ENCODE measurements at places on chromosomes 16 and 17.

DNA sequence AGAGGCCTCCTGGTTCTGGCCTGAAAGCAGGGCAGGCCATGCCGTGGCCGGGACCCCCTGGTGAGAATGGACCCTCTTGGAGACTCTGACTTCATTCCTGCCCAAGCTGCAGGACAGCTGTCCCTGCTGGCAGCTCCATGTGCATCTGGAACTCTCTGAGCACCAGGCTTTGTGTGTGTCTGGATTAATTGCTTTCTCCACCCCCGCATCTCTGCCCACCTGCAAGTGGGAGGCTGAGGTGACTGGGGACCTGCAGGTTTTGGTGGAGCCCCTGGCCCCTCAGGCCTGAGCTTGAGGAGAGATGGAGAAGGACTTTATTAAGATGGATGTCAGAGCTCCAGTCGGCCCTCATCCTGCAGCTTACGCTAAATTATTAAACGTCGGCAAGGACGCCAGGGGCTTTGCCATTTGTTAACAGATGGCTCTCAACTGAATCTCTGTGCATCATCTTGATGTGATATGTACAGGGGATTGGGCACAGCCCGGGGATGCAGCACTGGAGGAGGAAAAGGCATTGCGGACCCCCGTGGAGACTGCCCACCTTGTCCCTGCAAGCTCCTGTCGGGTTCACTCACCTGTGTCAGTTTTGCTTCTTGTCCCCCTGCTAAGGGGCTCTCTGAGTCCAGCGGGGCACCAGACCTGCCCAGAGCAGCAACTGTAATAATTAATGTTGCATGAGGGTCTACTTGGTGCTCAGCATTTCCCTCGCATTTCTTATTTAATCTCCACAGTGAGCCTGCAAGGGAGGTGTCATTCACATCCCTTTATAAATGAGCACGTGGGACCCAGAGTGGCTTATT is 154.1 kb upstream of the RPL38 start:
- DNase-seq, result no peak

DNA sequence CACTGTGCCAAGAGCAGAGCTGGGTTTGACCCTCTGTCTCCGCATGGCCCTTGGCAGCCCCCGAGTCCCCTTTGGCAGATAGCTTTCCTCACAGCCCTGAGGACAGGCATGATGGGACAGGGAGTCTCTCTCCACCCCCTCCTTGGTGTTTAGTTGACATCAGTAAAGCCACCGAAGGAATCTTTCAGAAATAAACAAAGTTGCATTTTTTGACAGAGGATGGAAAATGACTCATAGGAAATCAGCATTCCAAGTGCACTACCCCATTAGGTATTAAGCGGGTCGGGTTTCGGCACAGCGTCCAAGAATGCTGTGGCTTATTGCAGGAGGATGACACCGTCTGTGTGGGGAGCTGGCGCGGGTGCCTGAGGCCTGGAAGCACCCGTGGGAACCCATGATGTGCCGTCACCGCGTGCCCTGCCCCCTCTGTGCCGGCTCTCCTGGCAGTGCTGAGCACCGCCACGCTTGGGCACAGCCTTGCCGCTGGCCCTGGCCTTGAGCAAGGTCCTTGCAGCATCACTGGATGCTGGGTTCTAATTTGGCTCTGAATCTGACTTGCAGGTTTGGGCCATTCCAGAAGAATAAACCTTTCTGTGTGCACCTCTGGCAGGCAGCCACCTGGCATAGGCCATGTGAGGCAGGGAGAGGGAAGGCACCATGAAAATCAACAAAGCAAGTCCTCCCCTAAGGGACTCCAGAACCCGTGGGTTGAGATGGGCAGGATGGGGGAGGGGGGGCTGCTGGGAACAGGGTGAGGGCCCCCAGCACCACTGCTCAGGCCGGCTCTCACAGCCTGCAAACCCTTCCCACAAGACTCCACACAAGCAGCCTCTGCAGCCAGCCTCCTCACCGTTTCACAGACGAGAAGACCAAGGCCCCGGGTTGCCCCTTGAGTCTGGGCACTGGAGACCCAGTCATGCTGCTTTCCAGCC is 50.5 kb upstream of the ZNF469 start:
- DNase-seq, result no peak

DNA sequence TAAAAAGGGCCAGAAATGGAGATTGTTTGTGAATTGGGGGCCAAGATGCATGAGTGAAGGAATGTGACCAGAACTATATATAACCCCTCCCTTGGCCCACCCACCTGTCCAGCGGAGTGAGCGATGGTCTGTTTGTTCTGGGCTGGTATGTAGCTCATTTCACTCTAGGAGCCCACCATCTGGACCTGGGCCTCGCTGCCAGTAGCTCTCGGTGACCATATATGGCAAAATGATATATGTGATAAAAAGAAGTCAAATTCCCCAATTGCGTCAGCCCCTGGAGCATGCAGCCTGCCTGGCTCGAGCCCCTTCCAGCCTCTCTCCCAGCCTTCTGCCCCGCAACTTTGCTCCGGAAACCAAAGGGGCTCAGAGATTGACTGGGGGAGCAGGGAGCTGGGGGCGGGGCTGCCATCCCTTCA is 47.3 kb downstream of the CCDC42 start:
- no peak for DNase-seq

DNA sequence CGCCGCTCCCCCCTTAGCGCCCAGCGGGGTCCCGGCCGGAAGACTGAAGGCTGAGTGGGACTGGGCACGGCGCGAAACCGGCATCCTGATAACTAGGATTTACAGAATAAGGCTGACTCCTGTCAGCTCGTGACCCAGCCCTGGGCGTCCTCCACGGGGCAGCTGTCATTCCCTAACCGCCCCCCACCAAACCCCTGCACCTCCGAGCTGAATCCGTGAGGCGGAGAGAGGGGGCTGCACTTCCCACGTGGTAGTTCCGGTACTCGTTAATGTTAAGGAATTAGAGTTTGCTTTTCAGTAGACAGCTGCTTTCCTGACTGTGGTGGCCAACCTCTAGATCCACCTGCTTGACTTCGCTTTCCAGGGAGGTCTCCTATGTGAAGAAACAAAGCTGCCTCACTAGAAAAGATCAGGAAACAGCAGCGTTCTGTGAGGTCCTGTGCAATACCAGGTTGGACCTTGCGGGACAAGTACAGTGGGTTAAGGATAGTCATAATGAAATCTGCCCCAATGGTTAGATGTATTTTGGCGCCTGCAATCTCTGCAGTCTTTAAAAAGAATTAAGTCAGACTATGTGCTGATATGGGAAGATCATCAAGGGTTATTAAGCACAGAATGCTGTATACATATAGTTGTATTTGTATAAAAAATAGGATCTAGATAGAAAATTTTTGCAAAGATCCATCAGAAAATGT is 1.1 kb upstream of the WBP2 start:
- DNase-seq, result no peak

DNA sequence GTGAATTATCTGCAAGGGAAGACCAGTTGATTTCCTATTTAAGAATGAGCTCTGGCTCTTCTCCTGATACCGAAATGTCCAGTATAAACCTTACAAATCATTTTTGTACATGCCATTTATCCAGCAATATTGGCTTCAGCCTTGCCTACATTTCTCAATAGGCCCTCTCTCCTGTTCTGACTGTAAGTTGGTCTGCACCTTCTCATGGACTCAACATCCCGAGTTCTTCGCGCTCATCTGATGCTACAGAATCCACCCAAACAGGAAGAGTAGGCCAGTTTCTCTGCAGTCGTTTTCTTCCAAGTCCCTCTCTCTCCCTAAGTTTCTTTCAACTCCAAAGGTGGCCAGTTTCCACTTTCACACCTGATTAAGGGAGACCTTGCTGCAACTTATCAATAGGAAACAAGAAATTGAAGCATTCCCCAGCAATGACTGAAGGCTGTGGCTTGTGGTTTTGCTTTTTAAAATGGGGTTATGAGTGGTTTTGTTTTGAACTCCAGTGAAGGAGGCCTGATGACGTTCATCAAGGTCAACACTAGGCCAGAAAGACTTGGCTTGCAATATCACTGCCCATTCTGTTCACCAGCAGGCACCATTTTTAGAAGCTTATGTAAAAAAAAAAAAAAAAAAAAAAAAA is 383.0 kb downstream of the MAF start:
- no peak for DNase-seq

GRCh38 chr17:32849879-32850278 is 27.0 kb downstream of the MYO1D start:
- no peak for DNase-seq

GRCh38 chr17:52035336-52035915 is 123.1 kb downstream of the CA10 start:
- no peak for DNase-seq
